HFFc6 (cell line): ENCODE measurements at places on chromosomes 4 and X. TPM values are rescaled to one million over a fixed set of nuclear protein-coding genes. Genes with fewer than 3 reads are reported as not detected.

C4orf50 gene
- total RNA-seq: not detected in 2 replicates

SPINK2 gene
- total RNA-seq: not detected in 3 replicates

DNA sequence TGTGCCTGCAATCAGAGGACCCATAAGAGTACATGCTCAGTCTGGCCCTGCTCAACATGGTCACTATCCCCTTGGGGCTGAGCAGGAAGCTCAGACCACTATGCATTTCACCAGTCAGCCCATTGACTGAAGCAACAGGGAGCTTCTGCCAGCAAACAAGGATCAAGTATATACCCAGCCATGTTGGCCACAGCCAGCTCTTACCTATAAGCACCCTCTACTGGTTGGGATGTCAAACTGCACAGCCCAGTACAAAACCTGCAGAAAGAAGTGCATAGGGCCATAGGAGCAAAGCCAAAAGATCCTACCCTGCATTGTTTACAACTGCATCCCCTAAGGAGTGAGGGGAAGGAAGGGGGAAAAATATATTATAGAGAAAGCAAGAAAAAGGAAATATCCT is 214.4 kb upstream of the CPEB2 start:
- DNase-seq: no peak

GRCh38 chrX:40005292-40006011 is 92.3 kb downstream of the BCOR start:
- DNase-seq: no peak

TMEM156 gene
- 0.46 to 0.81 TPM (median 0.48 TPM) in 3 replicates for total RNA-seq

- no peak for DNase-seq
These were observed 382.2 kb upstream of the IGFBP7 start for GRCh38 chr4:57492251-57492878.

SSX4 gene
- not detected in 3 replicates for total RNA-seq

DNA sequence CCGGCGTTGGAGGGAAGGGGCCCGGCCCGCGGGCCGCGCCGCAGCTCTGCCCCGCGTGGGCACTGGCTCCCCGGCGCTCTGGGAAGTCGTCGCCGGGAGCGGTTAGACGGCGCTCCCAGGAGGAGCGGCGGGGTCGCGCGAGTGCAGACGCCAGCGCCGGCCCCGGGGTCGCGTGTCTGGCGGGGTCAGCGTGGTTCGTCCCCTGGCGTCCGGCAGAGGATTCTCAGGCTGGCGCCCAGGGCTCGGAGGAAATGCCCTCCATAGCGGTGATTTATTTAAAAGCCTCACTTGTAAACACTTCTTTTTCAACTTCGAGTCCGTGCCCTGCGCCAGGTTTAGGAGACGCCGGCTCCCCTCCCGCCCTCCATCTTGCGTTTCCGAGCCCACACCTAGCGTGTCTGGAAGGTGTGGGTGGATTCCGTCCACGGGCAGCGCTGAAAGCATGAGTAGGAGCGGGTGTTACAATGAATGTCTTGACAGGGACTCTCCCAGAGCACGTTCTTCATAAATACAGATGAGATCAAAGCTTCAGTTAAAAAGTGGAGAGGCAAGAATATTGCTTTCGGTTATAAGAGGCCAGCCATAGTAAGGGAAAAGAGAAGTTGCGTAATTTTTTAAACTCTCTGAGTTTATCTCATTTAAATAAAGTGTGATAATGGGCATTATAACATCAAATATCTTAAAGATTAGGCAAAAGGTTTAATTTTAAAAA is 692 bp downstream of the FAM241A start:
- peak; percentile 16 for DNase-seq

DSPP gene
- total RNA-seq: not detected in 2 replicates

DNA sequence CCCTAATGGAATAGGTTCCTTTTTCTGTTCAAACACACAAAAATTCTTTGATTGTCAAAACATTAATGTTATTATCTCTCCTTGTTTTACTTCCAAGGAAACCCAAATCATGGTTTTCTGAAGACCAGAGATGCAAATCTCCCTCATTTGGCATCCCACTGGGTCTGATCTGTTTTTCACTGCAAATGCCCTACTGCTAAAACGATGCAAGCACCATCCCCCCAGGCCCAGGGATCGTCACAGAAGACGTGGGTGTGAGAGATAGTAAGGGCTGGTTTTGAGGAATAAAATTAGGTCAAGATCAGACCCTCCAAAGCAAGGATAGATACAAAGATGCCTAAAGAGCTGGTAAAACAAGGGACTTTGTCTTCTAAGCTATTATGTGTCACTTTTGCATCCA is 33.6 kb downstream of the GSPT2 start:
- no peak for DNase-seq

DNA sequence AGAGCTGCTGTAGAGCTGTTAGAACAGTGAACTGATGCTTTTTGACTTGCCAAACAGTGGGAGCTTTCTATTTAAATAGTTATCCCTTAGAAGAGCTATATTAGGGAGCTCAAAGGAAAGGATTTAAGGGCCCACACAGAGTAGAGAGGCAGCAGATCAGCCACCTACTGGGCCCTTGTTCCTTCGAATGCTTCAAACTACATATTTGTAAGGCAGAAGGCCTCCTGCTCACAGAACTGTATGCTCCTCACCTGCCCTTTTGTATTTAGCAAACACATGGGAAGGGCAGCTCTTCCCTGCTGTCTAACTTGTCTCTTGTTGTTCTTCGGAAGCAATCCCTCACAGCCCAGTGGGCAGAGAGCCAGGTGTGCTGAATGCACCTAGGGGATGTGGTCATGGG is 38.0 kb downstream of the IL1RAPL1 start:
- no peak for DNase-seq

GRCh38 chr4:95165926-95166524 is 382.7 kb downstream of the UNC5C start:
- DNase-seq: peak; percentile 62

- peak; percentile 38 for DNase-seq
These were observed 67.6 kb upstream of the SLC7A3 start for GRCh38 chrX:70998411-70999027.

GRCh38 chr4:189377569-189377968 is 563.1 kb upstream of the FRG1 start:
- DNase-seq: no peak

DNA sequence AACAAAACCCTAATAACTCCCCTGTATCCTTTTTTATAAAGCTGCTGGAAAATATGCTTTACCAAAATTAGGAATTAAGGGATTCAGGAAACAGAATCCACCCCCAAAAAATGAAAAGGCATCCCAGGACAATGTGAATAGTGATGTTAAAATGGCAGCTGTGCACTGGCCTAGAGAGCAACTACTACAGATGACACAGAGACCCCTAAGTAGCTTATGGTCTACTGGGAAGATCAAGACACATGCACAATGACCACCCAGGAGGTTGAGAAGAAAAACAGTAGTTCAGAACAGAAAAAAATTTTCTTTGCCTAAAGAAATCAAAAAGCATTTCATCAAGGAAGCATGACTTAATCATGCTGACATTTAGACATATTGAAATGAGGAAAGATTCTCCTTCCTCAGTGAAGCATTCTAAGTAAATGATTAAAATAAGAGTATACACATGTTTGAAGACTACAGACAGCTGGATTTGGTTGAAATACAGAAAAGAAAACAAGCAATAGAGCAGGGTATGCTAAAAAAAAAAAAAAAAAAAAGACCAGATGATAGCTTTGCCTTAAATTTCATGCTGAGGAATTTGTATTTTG is 117.3 kb downstream of the WDFY3 start:
- DNase-seq: no peak

- DNase-seq: peak; percentile 42
These were observed 72.9 kb upstream of the STIM2 start for GRCh38 chr4:26787461-26788340.

DNA sequence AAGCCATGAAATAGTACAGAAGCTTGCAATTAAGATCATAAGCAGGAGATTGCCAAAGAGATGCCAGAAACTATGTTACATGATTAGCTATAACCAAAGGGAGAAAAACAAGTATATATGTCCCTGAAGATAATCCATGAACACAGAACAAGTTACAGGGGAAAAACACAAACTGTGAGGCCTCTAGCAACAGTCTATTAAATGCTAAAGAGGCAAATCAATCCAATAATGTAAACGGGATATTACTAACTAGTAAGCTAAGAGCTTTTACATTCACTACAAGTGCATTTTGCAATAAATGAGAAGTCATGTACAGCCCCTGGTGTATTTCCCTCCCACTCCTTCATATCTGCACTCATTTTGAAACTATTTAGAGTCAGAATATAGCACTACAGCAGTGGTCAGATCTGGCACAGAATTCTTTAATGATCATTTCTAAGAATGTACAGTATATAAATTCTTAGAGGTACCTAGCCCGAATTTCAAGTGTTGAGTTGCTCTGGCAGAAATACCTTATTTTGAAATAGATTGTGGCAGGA is 449.8 kb upstream of the SMIM31 start:
- no peak for DNase-seq

DNA sequence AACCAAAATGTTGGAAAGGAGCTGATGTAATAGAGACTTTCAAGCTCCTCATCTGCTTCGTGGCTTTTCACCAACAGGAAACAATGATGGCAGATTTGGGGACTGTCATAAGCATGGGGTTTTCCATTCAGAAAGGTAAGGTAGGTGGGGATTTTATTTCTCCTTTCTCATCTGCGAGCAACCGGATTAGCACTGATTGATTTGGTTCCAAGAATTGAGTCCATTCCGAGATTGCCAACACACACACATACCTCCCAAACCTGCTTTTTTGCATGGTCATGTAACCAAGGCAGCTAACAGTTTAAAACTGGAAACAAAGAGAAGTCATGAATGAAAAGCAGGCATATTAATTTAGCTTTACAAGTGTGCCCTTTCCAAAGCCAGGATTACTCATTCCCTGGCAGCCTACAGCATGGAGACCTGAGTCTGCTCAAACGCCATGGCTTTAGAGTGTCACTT is 63.0 kb upstream of the LNX1 start:
- peak; percentile 43 for DNase-seq

DNA sequence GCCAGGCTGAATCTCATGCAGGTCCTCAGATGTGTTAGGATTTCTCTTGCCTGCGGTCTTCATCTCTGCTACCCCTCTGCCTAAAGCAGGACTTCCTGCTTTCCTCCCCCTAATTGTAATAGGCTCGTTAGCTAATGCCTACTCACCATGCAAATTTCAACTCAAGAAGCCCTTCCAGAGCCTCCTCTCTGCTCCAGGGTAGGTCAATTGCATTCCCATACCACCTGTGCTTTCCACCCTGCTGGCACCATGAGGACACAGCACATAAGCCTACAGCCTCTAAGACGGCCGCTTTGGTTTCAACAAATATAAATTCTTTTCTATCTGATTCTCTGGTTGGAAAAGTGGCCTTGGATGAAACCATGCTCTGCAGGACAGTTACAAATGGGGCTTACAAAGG is 93.9 kb downstream of the QDPR start:
- DNase-seq: no peak

SPANXA1 gene
- total RNA-seq: 0.64 to 147 TPM (median 0.76 TPM) in 3 replicates

DNA sequence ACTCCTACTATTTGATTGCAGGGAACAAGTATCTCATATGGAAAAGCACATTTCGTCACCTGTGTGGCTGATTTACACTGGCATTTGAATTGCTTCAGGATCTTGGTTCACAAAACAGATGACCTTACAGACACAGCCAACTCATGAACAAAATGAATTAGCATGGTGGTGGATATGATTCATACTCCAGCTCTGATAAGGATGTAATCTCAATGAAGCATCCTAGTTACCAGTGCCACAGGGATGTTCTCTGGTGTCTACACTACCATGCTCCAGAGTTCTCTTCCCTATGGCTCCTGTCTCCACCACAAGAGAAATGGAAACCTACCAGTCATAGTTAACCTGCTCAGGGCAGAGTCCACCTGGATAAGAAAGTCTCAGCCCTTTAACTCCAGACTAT is 40.7 kb downstream of the TEC start:
- DNase-seq: no peak

DNA sequence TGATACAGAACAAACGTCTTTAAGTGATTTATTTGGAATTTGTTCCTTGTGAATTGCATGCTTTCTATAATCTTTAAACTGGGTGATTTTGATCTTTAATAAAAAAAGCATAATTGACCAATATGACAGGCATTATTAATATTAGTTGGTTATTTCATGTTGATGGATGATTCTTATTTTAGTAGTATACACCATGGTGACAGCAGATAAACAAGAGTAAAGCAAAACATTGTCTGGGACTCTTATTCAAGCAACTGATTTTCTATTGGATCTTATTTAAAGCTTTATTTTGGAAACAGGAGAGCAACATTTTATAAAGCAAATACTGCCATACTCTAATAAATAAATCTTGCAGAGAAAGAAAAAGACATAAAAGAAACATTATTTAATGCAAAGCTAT is 591.4 kb upstream of the GNPDA2 start:
- no peak for DNase-seq

GRCh38 chrX:110026099-110026844 is 23.4 kb downstream of the TMEM164 start:
- no peak for DNase-seq

ADH4 gene
- total RNA-seq: not detected in 3 replicates

DNA sequence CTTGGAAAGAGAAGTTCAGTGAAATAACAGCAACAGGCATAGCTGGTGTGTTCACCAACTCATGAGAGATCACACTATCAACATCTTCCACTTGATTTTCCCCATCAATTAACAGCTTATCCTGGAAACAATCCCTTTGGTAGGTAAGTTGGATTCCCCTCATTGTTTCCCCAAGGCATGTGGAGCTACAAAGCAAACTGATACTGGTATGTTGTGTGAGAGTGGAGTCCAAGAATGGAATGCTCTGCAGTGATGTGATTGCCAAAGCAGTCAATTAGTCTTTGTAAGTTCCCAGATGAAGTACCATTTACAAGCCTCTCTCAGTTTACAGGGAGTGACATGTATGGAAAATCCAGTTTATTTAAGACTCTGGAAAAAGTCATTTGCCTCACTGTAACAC is 13.7 kb upstream of the XAGE2 start:
- DNase-seq: no peak

GRCh38 chrX:19599253-19599652 is 83.9 kb upstream of the MAP3K15 start:
- DNase-seq: no peak

GRCh38 chr4:909131-909571 is 23.0 kb downstream of the GAK start:
- DNase-seq: no peak

- DNase-seq: no peak
These were observed 128.6 kb upstream of the MAP9 start for GRCh38 chr4:155505321-155505720.

DNA sequence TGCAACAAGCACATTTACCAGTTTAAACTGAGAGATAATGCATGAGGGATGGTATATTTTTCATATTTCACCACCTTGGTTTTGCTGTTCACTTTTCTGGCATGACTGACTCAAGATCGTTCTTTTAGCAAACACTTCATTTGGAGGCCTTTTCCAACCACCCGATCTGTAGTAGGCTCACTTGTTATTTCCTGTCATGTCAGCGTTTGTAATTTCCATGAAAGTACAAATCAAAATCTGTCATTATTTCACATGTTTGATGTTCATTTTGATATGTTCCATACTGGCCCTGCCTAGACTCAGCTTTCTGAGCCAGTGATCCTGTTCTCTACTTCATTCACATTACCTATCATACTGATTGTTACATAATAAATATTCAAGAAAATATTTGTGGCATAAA is 1888.3 kb upstream of the PCDH7 start:
- DNase-seq: no peak

GRCh38 chr4:148449921-148450320 is 7.7 kb upstream of the NR3C2 start:
- DNase-seq: no peak

ADGRL3 gene
- not detected in 3 replicates for total RNA-seq
